Activated CD4-positive, alpha-beta T cell treated with anti-CD3 and anti-CD28 coated beads, Interleukin-2, Interleukin-6, amounts not matched to agents 100 ng/mL and 50 ng/mL, durations not matched to agents 16 hours and 8 hours (primary cell): ENCODE measurements at places on chromosomes 3 and 15.

DNA sequence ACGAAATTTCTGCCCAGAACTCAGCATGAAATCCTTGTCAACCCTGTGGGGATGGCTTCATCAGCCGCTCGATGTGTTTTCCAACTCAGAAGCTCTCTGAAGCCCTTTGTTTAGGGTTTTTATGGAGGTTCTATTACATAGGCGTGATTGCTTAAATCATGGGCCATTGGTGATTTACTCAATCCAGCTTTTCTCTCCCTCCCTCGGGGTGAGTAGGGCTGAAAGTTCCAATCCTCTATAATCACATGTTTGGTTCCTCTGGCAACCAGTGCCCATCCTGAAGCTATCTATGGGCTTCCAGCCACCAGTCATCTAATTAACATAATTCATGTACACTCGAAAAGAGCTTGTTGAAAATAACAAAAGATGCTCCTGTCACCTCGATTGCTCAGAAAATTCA is 51.6 kb downstream of the GATM start:
- DNase-seq, result no peak

GRCh38 chr15:58952751-58953150 is 19.3 kb upstream of the SLTM start:
- DNase-seq, result peak; percentile 7

DNA sequence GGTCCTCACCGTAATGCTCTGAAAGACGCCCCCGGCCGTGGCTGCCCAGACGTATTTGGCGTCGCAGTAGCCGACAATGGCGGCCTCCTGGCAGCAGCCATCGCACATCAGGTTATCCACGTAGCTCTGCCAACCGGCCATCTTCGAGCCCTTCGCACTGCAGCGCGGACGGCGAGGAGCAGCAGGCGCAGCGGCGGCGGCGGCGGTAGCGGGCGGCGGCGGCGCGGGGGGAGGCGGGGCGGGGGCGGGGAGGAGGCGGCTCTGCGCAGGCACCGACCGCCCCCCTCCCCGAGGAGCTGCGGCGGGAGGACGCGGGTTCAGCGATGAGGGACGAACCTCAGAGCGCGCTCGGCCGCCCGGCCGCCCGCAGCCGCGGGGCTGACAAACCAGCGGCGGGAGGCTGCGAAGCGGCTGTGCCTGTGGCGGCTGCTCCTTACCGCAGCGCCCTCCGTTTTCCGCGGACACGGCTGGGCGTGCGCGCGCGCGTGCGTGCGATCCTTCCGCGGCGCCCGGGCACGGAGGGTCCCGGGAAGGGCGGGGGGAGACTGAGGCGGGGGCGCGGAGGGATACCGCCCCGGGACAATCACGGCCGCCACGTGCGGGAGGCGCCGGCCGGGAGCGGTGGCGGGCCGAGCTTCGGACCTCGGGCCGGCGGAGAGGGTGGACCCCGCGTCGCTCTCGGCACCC is at the start of gene PFN2:
Gene PFN2 (minus strand): TSS at position 180 of the 687 bp plus-strand sequence. CDS start 39 bp downstream, at position 141.
- peak; percentile 45 for DNase-seq

DNA sequence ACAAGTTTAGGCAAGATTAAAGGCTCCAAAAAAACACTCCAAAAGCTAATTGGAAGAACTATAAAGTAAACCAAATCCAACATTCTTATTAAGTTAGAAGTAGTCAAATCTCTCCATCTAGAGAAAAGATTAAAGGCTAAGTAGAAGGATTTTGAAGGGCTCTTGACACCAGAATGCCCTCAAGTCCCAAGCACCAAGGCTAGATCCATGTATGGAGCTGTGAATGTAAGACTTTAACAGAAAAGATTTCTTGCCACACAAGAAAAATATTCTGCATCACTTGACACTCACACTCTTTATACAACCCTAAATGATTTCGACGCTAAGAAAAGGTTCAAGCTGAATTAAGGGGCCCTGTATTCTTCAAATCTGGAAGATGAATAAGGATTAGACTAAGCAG is 345.2 kb downstream of the VGLL3 start:
- no peak for DNase-seq

GRCh38 chr3:183073839-183074238 is 25.5 kb downstream of the MCCC1 start:
- no peak for DNase-seq

DNA sequence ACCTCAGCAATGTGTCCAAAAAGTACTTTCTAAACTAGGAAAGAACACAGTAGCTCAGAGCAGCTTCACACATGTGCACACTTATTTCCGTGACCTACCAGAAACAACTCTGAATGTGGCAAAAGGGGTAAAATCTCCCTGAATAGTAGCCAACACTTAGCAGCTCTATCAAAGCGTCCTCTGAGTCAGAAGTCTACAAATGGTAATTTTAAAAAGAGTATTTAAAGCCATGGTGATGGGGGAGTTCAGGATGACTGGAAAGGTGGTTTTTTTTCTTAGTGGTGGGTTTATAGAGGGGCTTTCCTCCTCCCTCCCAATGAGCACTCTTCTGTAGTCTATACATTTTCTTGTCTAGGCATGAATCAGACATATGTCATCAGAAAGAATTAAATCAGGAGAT is 223.8 kb upstream of the PRICKLE2 start:
- DNase-seq, result no peak

DNA sequence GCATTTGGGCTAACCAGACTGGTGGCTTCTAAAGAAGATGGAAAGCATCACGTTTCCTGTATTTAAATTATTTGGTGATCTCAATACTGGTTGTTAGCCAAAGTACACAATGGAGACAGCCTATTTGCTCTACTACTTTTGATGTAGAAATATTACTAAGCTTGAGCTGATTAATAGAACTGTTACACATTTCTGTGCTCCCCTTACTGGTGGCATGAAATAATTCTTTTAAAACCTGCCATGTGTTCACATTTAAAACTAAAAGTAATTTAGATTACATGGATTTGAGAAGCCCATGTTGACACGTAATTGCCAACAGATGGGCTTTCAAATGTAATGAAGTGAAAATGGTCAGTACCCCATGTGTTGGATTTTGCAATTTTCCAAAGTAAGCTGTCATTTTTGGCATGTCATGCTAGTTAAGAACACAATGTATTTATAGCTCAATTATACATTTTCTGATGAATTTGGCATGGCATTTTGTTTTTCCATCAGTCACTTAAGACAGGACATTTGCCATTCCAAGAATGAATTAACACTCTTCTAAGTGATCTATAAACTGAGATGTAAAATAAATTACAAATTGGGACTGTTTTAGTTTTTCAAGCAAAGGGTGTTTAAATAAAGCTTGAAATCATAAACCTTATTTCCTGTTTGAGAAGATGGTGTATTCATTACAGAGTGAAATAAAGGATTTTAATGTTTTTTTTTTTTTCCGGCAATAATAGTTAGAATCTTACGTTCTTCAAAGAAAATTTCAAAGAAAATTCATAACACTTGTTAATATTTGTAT is 10.8 kb upstream of the RARRES1 start:
- DNase-seq, result no peak

DNA sequence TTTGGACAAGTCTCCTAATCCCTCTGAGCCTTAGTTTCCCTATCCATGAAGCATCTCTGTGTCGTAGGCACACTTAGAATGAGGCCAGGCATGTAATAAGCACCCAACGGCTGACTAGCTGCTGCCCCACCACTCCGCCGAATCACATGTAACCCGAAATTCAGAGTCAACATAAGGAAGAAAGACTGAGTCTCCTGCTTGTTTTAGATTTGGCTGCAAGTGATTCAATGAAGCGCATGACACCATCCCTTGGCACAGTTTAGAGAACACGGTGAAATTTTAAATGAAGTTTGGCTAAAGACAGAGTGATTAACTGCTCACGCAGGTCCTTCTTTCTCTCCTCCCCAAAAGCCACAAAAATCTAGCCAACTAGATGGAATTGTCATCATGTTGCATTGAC is 279.2 kb downstream of the TLE3 start:
- DNase-seq, result no peak

DNA sequence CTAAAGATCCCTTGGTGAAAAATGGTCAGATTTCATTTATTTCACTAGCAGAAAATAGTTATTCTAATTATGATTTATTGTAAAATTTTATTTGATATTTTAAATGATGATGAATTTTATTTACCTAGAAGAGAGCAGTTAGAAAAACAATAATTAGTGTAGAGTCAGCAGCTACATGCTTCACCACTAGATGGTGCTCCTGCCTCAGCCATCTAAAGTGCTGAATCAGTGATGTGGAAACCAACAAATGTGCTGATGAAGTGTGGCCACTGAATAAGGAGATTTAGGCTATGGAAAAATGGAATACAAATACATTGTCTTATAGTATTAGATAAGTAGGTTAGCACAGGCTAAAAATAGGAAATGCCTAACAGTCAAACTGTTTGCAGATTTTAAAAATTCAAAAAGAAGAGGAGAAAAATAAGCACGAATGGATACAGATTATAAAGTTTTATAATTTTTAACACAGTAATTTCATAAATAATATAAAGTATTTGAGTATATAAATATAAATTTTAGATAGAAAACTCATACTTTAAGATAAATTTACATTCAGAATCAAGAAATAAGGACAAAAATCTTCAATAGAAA is 109.8 kb downstream of the PPP2R3A start:
- peak; percentile 78 for DNase-seq

DNA sequence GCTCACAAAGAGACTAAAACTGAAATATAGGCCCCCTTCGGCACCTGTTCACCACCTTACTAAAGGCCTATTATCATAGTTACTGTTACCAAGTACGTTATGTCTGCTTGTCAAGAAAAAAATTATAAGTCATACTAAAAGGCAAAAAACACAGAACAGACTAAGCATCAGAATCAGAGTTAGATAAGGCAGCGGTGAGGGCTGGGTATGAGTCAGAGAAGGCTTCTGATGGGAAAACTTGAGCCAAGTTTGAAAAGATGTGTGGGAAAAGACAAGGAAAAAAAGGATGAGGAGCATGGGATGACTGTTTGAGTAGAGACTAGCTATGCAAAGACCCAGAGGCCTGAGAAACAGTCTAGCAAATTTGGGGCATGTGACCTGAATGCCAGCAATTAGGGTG is 387.2 kb upstream of the SGO1 start:
- DNase-seq, result no peak

- no peak for DNase-seq
Measured at GRCh38 chr3:29268651-29269050, 12.2 kb upstream of the RBMS3 start.

- no peak for DNase-seq
Measured at GRCh38 chr3:48414376-48415250, 15.3 kb downstream of the PLXNB1 start.

DNA sequence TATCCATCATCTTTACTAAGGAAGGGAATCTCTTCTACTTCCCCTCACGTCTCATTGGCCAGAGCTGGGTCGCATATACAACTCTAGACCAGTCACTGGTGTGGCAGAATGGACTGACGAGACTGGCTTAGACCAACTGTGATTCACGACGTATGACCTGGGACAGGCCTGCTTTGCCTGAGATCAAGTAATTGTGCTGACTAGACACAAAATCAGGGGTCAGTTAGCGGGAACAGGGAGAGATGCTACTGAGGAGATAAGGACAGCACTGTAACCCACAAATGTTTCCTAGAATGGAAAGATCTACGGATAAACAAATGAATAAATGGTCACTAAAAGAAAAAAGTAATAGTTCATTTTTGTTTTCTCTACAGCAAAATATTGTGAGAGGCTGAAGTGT is 308.3 kb downstream of the MAGI1 start:
- no peak for DNase-seq

GRCh38 chr3:185152410-185153170 is at the start of gene C3orf70:
Gene C3orf70 (minus strand): TSS chr3:185153060. CDS start chr3:185152823, 237 bp downstream.
- DNase-seq, result peak; percentile 19
